ENCODE measurements at places on chromosomes 3 and 15. TPM values are rescaled to one million over a fixed set of nuclear protein-coding genes. Genes with fewer than 3 reads are reported as not detected.

DNA sequence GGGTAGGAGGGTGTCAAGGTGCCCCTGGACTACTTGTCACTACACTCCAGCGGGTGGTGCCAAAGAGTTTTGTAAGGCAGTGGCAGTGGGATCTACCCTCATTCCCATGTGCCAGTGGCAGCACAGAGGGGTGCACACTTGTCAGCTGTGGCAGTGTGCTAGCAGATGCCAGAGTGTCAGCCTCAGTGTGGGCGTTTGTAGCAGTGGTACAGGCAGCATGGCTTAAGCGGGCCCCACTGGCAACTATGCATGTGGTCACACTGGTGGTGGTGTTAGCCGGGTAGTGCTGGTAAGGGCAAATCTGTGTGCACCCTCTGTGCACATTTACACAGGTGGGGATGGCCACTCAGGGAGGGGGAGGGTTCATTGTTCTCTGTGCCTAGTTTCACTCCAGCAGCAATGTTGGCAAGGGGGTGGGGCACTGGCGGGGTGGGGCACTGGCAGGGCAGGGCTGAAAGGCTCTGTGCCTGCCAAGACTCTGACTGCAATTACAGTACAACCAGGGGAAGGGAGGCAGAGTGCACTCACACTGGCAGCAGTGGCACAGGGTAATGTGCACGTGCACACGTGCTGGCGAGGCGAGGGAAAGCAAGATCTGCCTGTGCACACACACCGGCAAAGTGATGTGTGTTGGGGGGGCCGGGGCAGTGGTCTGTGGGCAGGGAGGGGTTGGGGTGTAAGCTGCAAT, 31.8 kb downstream of the MYO9A start:
- peaks cover 28% of the 10 kb centered on the region for H3K36me3 ChIP-seq
- no peak for DNase-seq
- no peaks in the 10 kb centered on the region for H3K27me3 ChIP-seq
- no peak overlapping the region for H3K4me3 ChIP-seq
- no peak overlapping the region for H3K27ac ChIP-seq
- H3K4me1 ChIP-seq, result no peaks in the 10 kb centered on the region

GRCh38 chr15:100849855-100850218, 29.8 kb upstream of the ALDH1A3 start:
- no peak for DNase-seq
- H3K27me3 ChIP-seq, result peaks cover 47% of the 10 kb centered on the region
- H3K4me1 ChIP-seq, result no peaks in the 10 kb centered on the region
- H3K36me3 ChIP-seq, result no peaks in the 10 kb centered on the region

DNA sequence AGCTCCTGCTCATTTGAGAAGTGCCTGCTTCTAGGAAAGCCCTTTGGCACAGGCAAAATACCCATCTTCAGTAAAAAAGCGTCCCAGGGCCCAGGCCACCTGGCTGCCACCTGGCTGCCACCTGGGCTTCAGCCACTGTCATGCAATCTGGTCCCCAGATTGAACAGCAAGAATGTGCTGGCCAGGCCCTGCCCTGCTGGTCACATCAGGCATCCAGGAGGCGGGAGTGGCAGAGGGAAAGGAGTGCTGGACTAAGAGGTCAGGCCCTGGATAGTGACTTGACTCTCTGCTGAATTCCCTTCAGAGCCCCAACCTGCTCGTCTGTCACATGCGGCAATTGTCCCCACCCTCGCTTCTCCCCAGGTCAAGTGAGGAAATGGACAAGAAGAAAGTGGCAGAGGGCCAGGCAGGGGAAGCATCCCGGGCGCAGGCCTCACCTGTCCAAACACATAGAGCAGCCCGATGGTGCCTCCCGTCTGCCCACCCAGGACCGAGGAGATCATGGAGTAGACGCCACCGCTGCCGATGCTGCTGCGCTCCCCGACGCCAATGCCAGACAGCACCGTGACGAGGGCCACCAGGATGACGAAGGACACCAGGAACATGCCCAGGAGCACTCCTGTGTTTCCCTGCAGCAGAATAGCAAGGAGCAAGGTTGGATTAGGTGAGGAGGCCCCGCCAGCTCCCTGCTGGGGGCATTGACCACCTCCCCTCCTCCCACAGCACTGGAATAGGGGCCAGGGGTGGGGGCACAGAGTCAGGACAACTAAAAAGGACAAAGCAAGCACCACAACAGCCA, 25.5 kb downstream of the SLC12A8 start:
- H3K36me3 ChIP-seq, result peaks cover 8% of the 10 kb centered on the region
- no peak overlapping the region for H3K4me3 ChIP-seq
- DNase-seq, result no peak
- no peaks in the 10 kb centered on the region for H3K27me3 ChIP-seq
- peak overlapping the region; percentile 26 for H3K27ac ChIP-seq

DNA sequence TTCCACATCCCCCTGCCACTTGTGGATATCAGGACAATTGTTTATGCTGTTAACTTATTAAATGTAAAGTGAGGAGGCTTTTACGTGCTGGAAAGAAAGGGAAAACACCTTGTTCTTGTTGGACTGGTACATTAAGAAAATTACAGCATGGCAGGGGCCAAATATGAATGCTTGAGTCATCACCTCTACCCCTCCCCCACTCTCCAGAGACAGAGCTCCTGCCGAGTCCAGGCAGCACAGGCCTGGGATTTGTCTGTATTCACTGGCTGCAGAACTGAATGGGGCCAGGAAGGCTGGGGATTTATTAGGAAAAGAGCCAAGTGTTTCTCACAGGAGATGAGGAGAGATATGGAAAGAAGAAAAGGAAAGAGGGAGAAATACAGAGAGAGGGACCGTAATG, 308.9 kb downstream of the EPHB1 start:
- H3K27me3 ChIP-seq, result peaks cover 17% of the 10 kb centered on the region
- no peak overlapping the region for H3K27ac ChIP-seq
- H3K4me3 ChIP-seq, result no peak overlapping the region
- DNase-seq, result no peak

- no peak overlapping the region for H3K27ac ChIP-seq
- no peaks in the 10 kb centered on the region for H3K36me3 ChIP-seq
- no peaks in the 10 kb centered on the region for H3K27me3 ChIP-seq
- no peak overlapping the region for H3K4me3 ChIP-seq
- H3K4me1 ChIP-seq, result peaks cover 23% of the 10 kb centered on the region
Observed at GRCh38 chr3:53258600-53259426, 3.0 kb upstream of the TKT start.

- H3K27ac ChIP-seq, result peak overlapping the region; percentile 57
- H3K36me3 ChIP-seq, result no peaks in the 10 kb centered on the region
- no peaks in the 10 kb centered on the region for H3K27me3 ChIP-seq
- DNase-seq, result no peak
- no peak overlapping the region for H3K4me3 ChIP-seq
Observed at GRCh38 chr15:25776071-25776746, 86.9 kb downstream of the ATP10A start.

DNA sequence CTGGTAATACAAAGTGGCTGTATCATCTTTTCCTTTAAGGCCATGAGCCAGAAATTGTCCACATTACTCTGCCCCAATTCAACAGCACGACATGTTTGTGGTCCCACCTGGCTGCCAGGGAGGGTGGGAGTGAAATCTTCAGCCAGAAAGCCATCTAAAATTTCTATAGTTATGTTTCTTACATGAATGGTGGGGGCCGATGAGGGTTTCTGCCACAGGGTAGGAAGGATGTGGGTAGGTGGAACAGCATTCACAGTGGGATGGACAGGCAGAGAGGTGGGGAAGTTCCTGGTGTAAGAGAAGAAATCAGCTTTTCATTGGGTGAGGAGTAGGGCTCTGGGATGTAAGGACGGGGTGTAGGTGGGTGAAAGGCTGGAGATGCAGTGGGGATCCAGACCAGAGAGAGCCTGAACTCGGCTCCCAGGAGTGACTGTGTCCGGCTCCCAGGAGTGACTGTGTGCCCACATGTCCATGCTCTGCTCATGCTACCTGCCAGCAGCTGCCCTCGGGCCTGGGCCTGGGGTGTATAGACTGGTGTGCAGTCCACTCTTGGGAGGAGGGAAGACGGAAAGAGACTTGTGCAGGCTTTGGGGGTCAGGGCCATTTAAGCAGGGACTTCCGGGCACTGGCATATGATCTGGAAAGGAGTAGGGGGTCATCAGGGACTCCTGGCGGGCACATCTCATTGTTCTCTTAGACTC, 3.8 kb upstream of the FBLN2 start:
- H3K4me3 ChIP-seq, result no peak overlapping the region
- no peak for DNase-seq
- peaks cover 34% of the 10 kb centered on the region for H3K4me1 ChIP-seq
- H3K27me3 ChIP-seq, result peaks cover 5% of the 10 kb centered on the region

DNA sequence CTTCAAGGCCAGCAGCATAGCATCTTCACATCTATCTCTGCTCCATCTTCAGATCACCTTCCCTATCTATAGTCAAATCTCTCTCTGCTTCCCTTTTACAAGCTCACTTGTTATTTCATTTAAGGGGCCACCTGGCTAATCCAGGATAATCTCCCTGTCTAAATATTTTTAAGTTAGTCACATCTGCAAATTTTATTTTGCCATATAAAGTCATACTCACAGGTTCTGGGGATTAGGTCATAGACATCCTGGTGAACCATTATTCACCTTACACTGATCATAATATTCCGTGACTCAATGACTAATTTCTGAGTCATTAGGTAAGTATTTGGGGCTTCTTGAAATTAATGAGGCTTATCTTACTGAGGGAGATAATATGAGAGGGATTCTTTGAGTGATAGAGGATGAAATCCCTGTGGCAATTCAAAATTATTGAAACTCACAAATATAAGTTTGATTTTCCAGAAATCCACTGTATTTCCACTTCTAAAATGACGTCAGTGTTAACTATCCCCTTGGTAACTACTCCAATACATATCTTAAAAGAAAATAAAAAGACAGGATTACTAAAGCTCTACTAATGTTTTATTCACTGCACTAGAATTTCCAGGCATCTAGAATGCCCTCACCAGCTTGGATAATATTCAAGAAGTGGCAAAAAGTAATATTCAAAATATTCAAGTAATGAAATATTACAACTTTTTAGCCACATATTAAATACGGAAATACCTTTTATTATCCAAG, 93.7 kb upstream of the RBMS3 start:
- H3K36me3 ChIP-seq, result peaks cover 3% of the 10 kb centered on the region
- H3K27ac ChIP-seq, result peak overlapping the region; percentile 80
- no peaks in the 10 kb centered on the region for H3K27me3 ChIP-seq
- H3K4me1 ChIP-seq, result peaks cover 16% of the 10 kb centered on the region
- no peak overlapping the region for H3K4me3 ChIP-seq
- DNase-seq, result no peak

CTXN2 gene
- 0.25 TPM for total RNA-seq

NEK10 gene
- total RNA-seq, result 0.84 TPM

All from mesothelial cell of epicardium (in vitro differentiated cells).